ENCODE measurements at places on chromosomes 6 and 20. TPM values are rescaled to one million over a fixed set of nuclear protein-coding genes. Genes with fewer than 3 reads are reported as not detected.

The TBX18 gene
- total RNA-seq = not detected

The MROH8 gene
- total RNA-seq = 0.61 TPM

The ZNF334 gene
- 0.63 TPM for total RNA-seq

The GFRA4 gene
- not detected for total RNA-seq

The SLC35B2 gene
- total RNA-seq = 35.0 TPM

The SCGN gene
- not detected for total RNA-seq

The SIRPD gene
- total RNA-seq = not detected

The FRK gene
- 0.05 TPM for total RNA-seq

The ETV7 gene
- total RNA-seq = 0.45 TPM

The GGT7 gene
- 13.5 TPM for total RNA-seq

The PAK5 gene
- total RNA-seq = not detected

The SOBP gene
- total RNA-seq = 1.8 TPM

The LAMA2 gene
- 2.1 TPM for total RNA-seq
